NCI-H2107 (cell line): ENCODE measurements at places on chromosomes 1 and 21.

GRCh38 chr1:204410688-204411450, 748 bp downstream of the PPP1R15B start:
- peak; percentile 40 for DNase-seq

DNA sequence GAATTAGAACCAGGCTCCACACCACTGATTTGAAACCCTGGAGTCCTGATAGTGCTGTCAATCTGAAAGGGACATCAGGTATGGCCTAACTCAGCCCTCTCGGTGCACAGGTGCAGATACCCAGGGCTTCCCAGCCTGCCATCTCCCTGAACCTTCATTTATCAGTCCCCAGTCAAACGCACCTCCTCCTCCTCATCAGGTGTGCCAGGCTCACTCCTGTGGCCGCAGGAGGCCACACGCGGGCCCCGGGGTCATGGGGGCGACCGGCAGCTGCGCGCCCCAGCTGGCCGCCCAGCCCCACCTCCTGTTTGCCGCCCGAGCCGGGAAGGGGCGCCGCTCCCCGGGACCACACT, 572 bp downstream of the FUCA1 start:
- no peak for DNase-seq

GRCh38 chr1:6658359-6659060, 33.8 kb downstream of the THAP3 start:
- DNase-seq = no peak

DNA sequence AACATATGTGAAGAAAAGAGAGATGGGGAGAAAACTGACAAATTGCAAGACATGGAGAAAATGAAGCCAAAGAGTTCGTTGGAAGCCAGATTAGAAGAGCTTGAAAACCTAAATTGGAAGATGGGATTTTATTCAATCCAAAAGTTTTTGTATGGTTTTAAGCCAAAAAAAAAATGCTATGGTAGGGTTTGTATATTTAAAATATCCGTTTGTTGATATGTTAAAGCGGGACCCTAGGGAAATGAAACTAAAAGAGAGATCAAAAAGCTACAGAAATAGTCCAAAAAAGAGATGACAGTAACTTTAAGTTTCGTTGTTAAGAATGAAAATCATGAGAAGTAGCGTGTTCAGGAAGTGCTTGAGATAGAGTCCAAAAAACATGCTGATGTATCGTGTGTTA, 617.7 kb upstream of the ADGRL2 start:
- DNase-seq = no peak

GRCh38 chr1:241156231-241156965, 200.6 kb downstream of the RGS7 start:
- peak; percentile 1 for DNase-seq

DNA sequence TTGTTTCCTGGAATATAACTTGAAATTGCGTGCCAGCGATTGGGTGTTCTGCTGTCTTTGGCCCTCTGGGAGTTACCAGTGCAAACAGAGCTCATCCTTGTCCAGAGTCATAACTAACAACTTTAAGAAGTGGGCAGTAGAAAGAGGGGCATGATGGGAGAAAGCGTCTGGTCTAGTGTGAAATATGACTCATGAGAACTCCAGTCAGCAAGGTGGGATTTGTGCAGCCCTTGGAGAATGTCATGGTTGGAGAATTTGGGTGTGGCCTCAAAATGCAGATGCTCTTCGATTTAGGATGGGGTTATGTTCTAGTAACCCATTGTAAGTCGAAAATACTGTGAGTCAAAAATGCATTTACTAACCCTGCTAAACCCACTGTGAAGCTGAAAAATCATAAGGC, 12.9 kb downstream of the ATP1B1 start:
- no peak for DNase-seq

DNA sequence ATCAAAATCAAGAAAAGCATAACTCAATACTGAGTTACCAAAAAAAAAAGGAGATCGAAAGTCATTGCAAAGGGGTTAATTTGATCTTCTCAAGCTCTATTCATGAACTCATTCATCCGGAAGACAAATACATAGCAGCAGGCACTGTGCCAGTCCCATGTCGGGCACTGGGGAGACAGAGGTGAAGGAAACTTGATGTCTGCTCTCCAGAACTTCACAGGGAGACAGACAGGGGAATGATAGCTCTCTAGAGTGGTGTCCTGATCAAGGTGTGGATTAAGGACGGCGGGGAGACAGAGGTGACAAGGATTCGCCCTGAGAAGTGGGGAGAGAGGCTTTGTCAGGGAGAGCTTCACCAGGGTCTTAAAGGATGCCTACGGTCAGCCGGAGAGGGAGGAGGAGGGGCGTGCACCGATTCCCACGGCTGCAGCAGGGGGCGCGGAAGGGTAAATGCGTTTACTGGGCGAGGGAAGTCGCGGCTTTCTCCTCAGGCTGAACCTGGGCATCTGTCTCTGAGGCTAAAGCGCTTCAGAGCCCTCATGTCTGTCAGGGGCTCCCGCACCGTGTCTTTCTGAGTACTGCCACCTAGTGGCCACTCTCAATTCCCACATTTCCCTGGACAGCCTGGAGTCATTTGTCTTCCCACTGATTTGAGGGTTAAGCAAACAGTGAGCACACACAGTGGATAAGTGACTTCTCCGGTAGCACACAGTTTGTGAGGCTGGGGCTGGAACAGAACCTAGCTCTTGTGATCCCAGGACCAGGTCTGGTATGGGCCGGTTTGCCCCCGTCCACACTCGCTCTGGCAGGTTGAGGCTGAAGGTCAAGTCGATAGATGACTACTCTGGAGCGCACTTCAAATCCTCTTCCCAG, 152.8 kb downstream of the TENT5C start:
- peak; percentile 87 for DNase-seq

- no peak for DNase-seq
Observed at GRCh38 chr1:17239420-17239819, 9.5 kb upstream of the PADI3 start.

GRCh38 chr1:40258445-40258769, 371 bp downstream of the ZMPSTE24 start:
- DNase-seq = no peak

GRCh38 chr1:93668951-93669350, 12.7 kb downstream of the BCAR3 start:
- DNase-seq = no peak

DNA sequence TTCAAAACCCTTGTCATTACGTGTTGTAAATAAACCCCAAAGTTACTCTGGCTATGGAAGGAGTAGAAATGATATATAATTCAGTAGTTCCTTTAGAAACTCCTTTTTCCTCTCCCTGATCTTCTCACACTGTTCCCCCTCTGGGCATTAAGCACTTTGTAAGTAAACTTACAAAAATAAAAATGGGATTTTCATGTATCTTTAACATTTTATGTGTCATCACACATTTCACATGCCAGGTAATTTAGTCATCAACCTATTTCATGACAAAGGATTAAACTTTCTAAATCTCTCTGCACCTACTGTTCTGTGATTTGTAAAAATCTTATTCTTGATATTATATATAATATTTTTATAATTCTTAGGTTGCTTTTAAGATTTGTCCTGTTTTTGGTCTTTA, 176.9 kb downstream of the NEK7 start:
- DNase-seq = no peak

GRCh38 chr1:89855413-89856123, 34.7 kb downstream of the LRRC8D start:
- DNase-seq = no peak

- no peak for DNase-seq
Observed at GRCh38 chr21:42665026-42665425, 11.6 kb downstream of the PDE9A start.

DNA sequence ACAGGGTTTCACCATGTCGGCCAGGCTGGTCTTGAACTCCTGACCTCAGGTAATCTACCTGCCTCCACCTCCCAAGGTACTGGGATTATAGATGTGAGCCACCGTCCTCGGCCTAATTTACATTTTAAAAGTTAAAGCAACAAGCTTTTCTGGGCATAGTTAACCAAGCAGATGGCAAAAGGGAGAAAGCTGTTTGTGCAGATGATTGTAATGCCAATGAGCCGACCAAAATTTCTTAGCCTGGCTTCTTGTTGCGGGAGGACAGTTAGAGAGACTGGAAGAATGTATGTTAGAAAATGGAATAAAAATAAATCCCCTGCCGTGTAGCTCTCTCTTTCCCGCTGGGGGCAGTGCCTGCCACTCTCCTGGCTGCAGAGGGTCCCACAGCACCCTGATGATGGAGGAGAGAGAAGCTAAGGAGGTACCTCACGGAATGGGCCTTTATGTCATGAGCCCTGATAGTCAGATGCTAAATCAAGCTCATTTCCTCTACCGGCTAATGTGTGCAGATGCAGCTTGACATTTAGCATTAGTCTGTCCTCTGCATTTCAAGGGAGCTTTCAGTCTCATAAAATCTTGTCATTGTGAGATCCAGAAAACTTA, 87.2 kb downstream of the HHAT start:
- DNase-seq = no peak

- DNase-seq = no peak
Observed at GRCh38 chr1:44161546-44161945, 20.1 kb upstream of the KLF18 start.

DNA sequence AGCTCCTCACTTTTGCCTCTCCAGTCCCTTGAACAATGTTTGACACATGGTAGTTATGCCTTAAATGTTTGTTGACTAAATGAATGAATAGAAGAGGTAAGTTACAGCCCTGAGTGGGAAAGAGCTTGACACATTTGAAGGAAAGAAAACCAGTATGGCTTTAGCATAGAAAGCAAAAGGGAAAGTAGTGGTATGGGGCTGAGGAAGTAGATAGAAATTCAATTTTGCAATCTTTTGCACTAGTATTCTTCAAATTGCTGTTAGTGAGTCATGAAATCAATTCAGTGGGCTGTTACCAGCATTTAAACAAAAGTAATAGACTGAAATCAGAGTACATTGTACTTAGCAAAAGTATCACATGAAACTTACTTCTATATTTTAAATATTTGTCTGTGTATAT, 21.1 kb downstream of the PLA2G4A start:
- DNase-seq = no peak

- DNase-seq = no peak
Observed at GRCh38 chr1:93461236-93461635, 13.3 kb downstream of the FNBP1L start.

- DNase-seq = no peak
Observed at GRCh38 chr21:38780879-38781278, 24.9 kb upstream of the ETS2 start.

DNA sequence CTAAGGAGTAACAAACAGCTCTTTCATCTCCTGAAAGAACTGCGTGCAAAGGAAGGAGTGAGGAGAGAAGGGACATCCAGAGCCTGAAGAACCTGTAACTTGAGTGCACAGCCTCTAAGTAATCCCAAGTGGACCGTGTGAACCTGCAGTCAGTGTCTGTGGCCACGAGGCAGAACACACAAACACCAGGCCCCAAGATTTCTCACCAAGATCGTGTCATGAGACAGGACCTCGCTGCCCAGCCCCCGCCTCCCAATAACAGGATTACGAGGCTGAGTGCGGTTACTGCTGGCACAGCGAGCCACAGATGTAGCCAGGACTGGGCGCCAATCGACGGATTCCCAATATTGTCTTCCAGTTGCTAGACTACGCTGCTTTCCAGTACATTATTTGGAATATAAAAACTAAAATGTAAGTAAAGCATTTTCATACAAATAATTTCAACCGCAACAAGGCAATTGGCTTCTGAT, 101.3 kb upstream of the SLC25A33 start:
- DNase-seq = no peak

- no peak for DNase-seq
Observed at GRCh38 chr1:183804387-183804786, 533 bp upstream of the RGL1 start.

- no peak for DNase-seq
Observed at GRCh38 chr1:33712186-33712585, 151.7 kb upstream of the HMGB4 start.

DNA sequence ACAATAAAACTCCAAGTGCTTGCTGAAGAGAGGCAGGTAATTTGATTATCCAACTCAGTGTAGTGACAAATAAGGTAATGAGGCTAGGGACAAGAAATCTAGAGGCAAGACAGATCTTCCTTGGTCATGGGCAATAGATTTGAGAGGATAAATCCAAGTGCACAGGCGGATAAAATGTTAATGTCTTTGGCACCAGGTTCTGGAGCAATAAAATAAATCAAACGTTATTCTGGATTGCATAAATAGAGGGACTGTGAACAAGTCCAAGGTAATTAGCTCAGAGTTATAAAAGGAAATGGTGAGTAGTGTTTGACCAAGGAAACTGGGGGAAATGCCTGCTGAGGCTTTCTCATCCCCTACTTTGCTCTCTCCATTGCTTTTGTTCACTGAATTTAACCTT, 329.3 kb upstream of the PROX1 start:
- no peak for DNase-seq

- no peak for DNase-seq
Observed at GRCh38 chr1:228373004-228373680, 33.5 kb downstream of the TRIM11 start.

- DNase-seq = no peak
Observed at GRCh38 chr21:37502947-37503346, 136.4 kb downstream of the DYRK1A start.

- DNase-seq = no peak
Observed at GRCh38 chr1:105204836-105205371, 1455.2 kb downstream of the AMY1C start.

GRCh38 chr1:4447778-4448420, 206.5 kb upstream of the AJAP1 start:
- no peak for DNase-seq

GRCh38 chr21:18023711-18024110, 204.6 kb upstream of the C21orf91 start:
- DNase-seq = no peak

DNA sequence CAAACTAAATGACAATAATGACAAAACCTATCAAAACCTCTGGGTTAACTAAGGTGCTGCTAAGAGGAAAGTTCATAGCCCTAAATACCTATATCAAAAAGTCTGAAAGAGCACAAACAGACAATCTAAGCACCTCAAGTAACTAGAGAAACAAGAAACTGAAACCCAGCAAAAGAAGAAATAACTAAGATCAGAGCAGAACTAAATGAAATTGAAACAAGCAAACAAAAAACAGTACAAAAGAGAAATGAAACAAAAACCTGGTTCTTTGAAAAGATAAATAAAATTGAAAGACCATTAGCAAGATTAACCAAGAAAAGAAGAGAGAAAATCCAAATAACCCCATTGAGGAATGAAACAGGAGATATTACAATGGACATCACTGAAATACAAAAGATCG, 44.8 kb upstream of the KIAA0040 start:
- DNase-seq = no peak
